ENCODE measurements at places on chromosomes 12 and 14.
A peak's percentile ranks its signal among the peaks of the same experiment; 100 is the strongest.

DNA sequence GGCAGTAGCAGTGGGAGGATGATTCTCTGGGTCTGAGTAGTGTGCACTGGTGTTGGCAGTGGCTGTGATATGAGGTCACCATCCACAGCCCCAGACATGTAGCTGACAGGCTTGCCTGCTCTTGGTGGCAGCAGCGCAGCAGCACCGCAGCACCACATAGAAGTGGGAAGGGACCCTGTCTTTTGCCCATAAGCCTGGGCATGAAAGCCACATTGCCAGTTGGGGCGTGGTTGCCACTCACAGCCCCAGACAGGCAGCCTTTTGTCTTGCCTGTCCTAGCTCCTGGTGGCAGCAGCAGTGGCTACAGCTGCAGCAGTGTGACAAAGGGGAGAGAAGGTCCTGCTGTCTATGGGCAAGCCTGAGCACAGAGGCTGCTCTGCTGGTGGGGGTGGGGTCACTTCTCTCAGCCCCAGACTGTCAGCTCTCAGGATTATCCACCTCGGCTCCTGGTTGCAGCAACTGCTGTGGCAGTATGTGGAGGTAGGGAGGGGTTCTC lies 71.5 kb downstream of the BRMS1L start:
- DNase-seq: no peak

DNA sequence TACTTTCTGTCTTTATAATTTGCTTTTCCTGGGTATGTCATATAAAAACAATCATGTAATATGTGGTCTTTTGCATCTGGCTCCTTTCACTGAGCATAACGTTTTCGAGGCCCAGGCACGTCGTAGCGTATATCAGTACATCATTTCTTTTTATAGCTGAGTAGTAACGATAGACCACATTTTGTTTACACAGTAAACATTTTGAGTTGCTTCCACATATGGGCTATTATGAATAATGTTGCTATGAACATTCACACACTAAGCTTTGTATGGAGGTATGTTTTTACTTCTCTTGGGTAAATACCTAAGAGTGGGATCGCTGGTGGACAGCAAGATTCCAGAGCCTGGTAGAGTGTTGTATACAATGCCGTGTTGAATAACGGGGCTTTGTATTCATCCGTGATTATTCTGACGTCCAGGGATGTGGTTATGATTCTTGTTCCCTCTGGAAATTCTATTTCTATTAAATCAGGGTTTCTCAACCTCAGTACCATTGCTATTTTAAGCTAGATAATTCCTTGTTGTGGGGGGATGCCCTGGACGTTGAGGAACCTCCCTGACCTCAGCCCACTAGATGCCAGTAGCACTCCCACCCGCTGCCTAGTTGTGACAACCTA lies 38.9 kb upstream of the CIT start:
- no peak for DNase-seq

DNA sequence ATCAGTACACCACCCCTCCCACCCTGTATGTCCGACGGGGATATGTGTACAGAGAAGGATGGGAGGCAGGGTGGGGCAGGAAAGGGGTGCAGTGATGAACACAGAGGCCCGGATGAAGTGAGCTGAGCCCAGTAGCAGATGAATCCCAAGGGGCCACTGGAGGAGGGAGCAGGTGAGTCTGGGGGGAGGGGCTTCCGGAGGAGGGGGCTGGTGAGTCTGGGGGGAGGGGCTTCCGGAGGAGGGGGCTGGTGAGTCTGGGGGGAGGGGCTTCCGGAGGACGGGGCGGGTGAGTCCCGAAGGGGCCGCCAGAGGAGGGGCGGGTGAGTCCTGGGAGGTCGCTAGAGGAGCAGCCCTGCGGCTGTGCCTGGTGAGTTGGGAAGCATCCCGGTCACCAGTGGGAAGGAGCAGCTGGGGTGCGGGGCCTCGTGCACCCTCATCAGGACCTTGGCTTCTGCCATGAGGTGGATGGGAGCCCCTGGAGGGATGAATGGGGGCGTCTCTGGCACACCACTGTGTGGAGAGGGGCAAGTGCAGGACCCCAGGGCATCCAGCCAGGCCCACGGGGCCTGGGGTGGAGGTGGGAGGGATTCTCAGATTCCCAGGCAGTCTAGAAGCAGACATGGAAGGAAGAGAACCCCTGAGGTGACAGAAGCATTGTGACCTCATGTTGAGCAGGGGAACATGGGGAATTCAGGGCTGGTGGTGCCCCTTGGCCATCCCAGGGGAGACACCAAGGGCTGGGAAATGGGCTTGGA lies 14.0 kb downstream of the BEGAIN start:
- DNase-seq: no peak

GRCh38 chr12:1534748-1535147 lies 59.6 kb downstream of the FBXL14 start:
- no peak for DNase-seq

- DNase-seq: no peak
These were observed 11.3 kb downstream of the SCARB1 start for GRCh38 chr12:124852329-124852831.

- DNase-seq: no peak
These were observed 126.8 kb upstream of the MAX start for GRCh38 chr14:65228956-65229747.

- no peak for DNase-seq
These were observed 745.8 kb downstream of the SLC6A15 start for GRCh38 chr12:84166812-84167211.

DNA sequence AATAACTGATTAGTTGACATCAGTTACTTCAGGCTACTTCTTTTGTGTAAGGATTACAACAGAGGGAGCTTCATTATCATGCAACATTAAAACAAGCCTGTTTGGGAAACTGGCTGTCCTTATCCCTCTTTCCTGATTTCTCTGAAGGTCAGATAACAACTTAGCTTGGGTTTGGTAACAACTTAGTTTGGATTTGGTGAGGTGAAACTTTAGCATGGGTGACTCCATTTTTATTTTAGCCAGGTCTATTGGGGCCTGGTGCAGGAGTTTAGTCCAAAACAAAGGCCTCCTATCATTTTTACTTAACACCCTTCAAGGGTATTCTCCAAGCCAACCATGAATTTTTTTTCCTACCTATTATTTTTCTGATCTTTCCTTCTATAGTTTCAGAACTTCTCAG lies 1.1 kb upstream of the ZFYVE1 start:
- no peak for DNase-seq

GRCh38 chr12:79635676-79636075 lies 55.1 kb downstream of the PAWR start:
- no peak for DNase-seq

- DNase-seq: no peak
These were observed 4.2 kb downstream of the CSRP2 start for GRCh38 chr12:76874491-76875190.

DNA sequence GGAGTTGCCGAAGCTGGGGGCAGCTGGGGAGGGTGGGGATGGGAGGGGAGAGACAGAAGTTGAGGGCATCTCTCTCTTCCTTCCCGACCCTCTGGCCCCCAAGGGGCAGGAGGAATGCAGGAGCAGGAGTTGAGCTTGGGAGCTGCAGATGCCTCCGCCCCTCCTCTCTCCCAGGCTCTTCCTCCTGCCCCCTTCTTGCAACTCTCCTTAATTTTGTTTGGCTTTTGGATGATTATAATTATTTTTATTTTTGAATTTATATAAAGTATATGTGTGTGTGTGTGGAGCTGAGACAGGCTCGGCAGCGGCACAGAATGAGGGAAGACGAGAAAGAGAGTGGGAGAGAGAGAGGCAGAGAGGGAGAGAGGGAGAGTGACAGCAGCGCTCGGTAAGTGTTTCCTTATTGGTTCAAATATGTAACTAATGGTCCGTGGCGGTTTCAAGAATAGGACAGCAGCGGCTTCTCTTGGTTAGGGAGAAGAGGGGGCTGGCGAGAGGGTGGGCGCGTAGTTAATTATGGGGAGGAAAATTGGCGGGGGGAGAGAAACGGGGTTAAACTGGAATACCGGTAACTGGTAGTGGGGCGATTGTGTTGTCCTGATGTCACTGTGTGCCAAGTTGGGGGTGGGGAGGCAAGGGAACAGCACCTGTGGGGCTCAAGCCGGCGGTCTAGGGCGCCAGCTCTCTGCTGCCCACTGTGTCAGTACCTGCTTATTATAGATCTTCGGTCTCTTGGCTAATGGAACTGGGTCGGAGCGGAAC lies 8.4 kb downstream of the HOXC8 start:
- DNase-seq: no peak

- DNase-seq: no peak
These were observed 40.0 kb upstream of the NR1H4 start for GRCh38 chr12:100433701-100434100.

DNA sequence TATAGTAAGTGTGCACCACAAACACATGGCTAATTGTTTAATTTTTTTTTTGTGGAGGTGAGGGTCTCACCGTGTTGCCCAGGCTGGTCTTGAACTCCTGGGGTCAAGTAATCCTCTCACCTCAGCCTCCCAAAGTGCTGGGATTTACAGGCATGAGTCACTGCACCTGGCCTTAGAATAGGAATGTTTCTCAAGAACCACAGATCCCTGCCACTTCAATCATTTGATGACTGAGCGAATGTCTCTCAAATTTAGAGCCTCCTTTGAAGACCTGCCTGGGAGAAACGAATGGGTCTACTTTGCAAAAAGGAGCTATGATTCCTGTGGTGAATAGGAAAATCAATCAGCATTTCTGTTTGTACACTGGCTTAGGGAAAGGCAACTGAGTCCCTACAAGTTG lies 33.5 kb upstream of the CHST11 start:
- no peak for DNase-seq

DNA sequence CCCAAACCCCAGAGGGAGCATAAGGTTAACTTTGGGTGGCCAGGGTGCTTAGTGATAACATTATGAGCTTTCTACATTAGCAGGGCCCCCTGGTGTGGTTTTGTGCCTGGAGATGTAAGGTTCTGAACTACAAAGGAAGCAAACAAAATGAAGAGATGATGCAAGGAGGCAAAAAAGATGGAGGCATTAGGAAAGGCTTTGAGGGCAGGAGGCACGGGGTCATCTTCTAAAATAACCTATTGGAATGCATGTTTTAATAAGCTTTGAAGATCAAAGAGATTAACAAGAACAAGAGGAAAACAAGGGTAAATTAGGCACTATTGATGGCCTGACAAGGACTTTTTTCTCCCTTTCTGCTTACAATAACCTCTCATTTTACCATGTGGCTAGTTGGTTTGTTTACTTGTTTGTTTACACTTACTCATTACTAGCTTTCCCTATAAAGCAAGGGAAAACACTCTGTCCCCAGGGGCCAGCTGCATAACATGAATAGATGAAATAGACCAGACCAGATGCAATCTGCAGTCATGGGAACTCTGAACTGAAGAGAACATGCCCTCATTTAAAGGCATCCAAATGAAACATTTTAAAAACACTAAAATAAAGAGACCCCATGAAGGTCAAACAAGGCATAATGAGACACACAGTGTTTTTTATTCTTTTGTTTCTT lies 390.3 kb downstream of the DIO2 start:
- DNase-seq: no peak

- no peak for DNase-seq
These were observed 37.8 kb downstream of the PAH start for GRCh38 chr12:102879144-102879763.

- no peak for DNase-seq
These were observed 117.4 kb downstream of the MGAT4C start for GRCh38 chr12:86138770-86139169.

DNA sequence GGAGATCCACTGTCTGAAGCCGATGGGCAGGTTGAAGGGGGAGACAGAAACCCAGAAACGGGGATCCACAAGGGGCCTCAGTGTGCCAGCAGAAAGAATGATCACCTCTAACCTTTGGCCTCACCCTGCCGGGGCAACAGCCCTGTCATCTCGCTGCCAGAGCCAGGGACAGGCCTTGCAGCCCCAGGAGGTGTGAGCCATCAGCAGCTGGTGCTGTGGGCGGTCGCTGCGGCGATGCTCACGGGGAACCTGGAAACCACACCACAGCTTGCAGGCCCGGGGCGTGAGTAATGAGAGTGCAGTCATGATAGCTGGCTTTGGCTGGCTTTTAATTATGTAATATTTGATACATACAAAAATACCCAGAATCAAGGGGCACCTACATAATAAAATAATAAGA lies 4.7 kb upstream of the TTC7B start:
- DNase-seq: peak; percentile 72

GRCh38 chr12:128004383-128004938 lies 262.5 kb upstream of the TMEM132C start:
- DNase-seq: no peak

DNA sequence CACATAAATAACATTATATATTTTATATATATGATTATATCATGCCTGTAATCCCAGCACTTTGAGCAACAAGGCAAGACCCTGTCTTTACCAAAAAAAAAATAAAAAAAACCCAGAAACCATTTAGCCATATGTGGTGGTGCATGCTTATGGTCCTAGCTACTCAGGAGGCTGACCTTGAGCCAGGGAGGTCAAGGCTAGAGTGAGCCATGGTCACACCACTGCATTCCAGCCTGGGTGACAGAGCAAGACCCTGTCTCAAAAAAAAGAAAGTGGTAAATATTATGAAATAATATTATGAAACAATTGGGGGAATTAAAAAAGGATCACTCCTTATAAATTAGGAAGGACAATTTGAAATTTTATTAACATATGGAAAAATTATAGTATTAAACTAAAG lies 16.0 kb downstream of the RAD51B start:
- no peak for DNase-seq

GRCh38 chr14:71739273-71739990 lies 192.8 kb upstream of the RGS6 start:
- no peak for DNase-seq

- no peak for DNase-seq
These were observed 389.1 kb downstream of the GRIN2B start for GRCh38 chr12:13592063-13592942.

DNA sequence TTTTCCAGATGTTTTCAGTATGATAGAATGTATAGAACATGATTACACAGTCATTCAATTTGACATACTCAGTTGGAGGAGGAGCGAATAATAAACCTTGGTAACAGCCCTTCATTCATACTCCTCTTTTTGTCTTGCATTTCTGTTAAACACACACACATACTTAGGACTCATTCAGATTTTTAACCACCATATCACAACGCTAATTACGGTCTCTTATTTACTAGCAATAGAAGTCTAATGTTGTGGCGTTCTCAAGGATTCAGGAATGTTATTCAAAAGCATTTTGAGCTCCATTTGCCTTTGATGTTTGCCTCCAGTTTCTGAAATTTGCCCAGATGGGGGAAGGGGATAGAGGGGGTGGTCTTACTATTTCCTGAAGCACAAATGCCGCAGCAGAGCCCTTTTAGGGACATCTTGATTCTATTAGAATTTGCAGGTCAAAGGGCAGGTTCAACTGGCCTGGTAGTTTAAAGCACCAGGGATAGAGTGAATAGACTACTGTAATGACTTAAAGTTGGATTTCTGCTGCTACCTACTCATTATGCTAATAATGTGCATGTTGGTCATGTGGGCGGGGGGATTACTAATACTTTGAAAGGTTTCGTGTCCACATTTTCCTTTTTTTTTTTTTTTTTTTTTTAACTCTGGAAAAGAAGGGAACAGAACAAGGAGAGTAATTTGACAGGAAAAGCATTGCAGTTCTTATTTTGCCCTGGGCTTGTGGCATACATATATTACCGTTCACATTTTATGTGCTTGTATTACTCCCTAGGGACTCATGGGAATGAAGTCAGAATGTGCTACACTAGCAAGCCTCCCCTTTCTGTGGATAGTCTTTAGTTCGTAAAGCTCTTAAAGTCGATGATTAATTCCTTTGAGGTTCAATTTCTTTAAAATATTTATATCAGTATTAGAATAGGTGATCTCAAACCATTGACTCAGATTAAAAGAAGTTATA lies 226.8 kb downstream of the FBXL14 start:
- DNase-seq: no peak

GRCh38 chr12:9333161-9333560 lies 125.0 kb upstream of the PZP start:
- DNase-seq: no peak
